ENCODE measurements at places on chromosomes 6 and 20.

DNA sequence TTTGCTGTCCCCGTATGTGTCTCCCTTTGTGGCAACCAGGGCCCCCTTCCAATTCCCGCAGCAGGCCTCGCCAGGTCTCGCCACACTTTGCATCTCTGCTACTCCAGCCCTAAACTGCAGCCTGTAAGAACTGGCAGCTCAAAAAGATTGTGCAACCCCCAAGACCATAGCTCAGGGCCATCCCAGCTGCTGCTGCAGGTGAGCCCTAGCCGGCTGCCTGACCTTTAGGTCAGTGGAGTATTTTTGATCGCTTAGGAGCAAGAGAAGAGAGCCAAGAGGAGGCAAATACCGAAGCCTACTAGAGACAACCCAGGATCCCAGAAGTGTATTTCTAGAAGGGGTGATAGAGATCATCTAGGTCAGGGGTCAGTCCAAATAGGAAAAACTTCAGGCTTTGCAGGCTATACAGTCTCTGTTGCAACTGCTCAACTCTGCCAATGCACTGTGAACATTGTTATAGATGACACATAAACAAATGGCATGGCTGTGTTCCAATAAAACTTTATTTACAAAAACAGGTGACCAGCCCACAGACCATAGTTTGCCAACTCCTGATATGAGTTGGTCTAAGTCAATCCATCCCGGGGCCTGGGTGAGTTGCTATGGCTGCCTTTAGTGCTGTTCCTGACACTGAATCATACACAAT, 138.4 kb downstream of the EYA2 start:
- no peak for ATAC-seq

GRCh38 chr20:60573003-60573680, 614.9 kb downstream of the CDH26 start:
- no peak for ATAC-seq

DNA sequence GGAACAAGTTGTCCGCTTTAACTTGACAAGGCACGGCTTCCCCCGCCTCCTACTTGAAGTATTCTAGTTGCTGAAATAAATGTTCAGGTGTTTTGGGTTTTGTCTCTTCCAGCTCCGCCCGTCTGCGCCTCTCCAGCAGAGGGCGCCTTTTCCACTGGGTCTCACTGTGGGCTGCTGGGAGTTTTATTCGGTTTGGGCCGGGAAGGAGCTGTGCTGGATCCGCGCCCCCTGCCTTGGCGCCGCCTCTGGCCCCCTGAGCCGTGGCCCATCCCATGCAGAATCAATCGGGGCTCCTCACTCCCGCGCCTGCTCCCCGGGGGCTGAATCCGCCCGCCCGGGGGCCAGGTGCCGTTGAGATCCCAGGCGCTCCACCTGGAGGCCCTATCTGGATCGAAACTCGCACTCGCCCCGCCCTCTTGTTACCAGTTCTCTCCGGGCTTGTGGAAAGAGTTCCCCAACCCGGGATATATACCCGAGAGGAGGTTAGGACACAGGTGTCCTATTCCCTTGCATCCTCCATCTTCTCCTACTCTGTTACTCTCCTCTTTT, 51.0 kb upstream of the TCF21 start:
- ATAC-seq: peak; percentile 56

DNA sequence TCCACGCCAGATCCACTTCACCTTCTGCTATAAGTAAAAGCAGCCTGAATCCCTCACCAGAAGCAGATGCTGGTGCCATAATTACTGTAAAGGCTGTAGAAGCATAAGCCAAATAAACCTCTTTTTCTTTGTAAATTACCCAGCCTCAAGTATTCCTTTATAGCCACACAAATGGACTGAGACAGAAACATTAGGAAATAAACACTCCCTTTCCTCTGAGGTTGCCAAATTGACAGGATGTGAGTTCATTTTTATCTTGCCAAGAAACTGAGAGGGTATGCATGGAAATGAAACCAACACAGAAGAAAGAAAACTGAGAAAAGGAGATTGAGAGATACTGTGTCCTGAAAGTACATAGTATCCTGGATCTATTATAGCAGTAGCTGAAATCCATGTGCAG, 481.2 kb downstream of the HAO1 start:
- ATAC-seq: no peak

GRCh38 chr6:108648191-108648590, 87.5 kb downstream of the FOXO3 start:
- ATAC-seq: no peak

GRCh38 chr20:37327748-37328147, 18.2 kb upstream of the SRC start:
- no peak for ATAC-seq

Measured in activated CD4-positive, CD25-positive, alpha-beta regulatory T cell treated with anti-CD3 and anti-CD28 coated beads, Interleukin-2, amount 50 U/mL, for 24 hours (primary cell).